ENCODE measurements at places on chromosomes 13 and 19.
A peak's percentile ranks its signal among the peaks of the same experiment; 100 is the strongest.

GRCh38 chr13:79647533-79647932 lies 166.6 kb downstream of the NDFIP2 start:
- DNase-seq, result no peak

DNA sequence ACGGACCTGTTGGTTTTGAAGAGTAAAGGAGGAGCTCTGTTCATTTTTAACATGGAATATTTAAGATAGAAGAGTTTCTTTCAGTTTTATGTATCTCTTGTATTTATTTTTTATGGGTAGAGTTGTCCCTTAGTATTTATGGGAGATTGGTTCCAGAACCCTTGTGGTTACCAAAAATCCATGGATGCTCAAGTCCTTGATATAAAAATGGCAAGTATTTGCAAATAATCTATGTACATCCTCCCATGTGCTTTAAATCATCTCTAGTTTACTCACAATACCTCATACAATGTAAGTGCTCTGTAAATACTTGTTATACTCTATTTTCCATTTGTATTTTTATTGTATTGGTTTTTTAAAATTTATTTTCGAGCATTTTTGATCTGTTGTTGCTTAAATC lies 63.1 kb downstream of the TM9SF2 start:
- DNase-seq, result peak; percentile 21

DNA sequence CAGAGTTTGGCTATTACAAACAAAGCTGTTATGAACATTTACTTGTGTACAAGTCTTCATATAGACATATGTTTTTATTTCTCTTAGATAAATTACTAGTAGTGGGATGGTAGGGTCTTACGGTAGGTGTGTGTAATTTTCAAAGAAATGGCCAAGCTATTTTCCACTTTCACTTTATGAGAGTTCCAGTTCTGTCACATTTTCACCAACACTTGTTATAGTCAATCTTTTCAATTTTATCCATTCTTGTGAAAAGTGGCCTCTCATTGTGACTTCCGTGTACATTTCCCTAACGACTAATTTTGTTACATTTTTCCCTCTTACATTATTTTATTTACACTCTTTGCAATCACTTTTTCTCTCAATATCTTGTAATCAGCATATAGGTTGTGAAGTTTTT lies 18.3 kb downstream of the MBD3L1 start:
- DNase-seq, result no peak

DNA sequence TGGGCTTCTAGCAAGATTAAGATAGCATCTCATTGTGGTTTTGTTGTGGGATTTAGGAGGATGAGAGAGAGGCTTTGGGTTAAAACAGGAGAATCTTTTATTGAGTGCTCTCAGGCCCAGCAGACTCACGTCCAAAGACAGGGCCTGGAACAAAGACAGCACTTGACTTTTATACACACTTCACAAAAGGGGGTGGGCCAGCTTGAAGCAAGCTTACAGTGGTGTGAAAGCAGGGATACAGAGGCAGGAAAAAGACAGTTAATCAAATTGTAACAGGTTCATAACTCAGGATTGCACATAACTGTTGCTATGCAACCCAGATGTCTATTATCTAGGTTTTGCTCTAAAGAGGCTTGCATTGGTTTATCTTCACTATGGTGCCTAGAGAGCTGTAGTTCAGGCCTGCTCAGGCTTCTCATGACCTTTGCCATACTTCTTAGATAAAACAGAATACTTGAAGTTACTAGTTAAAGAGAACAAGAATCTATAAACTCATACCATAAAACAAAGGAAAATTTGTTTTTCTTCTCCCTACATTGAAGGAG lies 42.2 kb upstream of the CEACAM21 start:
- DNase-seq, result no peak

GRCh38 chr19:15110418-15110815 lies 3.2 kb downstream of the SYDE1 start:
- no peak for DNase-seq

DNA sequence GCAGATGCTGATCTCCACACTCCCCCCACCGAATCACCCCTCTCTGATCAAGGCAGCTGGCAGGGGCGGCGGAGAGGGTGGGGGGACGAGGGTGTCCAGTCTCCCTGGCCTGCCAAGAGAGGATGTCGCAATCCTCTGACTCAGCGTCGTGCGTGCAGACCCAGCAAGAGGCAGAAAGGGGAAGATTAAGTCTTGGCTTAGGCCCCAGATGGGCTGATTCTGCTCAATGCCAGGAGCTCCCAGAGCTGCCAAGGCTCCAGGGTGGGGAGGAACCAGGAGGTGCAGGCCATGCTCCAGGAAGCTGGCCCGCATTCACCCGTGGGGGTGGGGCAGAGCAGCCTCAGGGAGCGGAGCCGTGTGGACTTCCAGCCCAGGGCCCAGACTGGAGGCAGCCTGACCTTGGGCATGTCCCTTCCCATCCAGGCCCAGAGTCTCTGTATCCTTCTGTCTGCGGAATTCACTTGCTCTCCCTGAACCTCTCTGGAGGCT lies 6.6 kb upstream of the BCL3 start:
- peak; percentile 100 for DNase-seq

GRCh38 chr19:38095411-38096308 lies 128.4 kb downstream of the DPF1 start:
- peak; percentile 54 for DNase-seq

DNA sequence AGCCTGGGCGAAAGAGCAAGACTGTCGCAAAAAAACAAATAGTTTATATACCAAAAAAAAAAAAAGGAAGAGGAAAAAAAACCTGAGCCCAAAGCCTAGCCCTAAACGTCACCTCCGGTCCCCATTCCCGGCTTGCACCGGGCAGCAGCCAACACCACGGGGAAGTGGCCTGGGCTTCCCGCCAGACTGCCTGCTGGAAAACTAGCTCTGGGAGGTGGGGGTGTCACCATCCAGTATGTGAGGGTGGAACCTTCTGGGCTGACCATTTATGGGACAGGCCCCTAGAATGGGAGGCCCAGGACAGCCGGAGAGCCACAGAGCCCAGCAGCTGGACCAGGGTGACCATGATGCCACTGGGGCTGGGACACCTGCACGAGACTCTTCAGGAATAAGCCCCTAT lies 37.3 kb downstream of the IL12RB1 start:
- DNase-seq, result no peak

GRCh38 chr13:42181381-42181953 lies 90.5 kb upstream of the AKAP11 start:
- no peak for DNase-seq

- DNase-seq, result peak; percentile 85
These were observed 386.6 kb downstream of the DIAPH3 start for GRCh38 chr13:59776924-59777690.

DNA sequence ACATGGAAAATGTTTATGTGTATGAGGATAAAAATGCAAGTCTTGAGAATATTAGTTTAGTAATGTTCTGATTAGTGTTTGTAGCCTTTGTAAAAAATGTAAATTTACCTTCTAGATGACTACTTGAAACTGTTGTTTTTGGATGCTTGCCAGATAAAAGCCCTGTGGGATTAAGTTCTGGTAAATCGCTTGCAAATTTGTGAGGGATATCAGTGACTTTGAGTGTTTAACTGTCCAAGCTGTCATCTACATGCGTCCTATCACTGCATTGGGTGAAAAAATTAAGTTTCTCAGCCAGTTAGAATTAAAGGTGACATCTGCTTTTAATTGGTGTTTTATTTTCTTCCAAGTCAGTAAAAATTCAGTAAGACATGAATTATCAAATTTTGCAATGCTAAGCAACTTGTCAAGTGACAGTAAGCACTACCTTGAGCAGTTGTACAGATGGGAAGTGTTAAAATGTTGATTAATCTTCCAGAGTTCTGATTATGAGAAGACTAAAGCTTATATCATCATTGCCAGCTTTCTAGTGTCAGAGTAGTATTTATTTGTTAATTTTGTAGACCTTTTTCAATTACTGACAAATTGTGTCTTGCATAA lies 88.0 kb downstream of the PCCA start:
- peak; percentile 67 for DNase-seq

DNA sequence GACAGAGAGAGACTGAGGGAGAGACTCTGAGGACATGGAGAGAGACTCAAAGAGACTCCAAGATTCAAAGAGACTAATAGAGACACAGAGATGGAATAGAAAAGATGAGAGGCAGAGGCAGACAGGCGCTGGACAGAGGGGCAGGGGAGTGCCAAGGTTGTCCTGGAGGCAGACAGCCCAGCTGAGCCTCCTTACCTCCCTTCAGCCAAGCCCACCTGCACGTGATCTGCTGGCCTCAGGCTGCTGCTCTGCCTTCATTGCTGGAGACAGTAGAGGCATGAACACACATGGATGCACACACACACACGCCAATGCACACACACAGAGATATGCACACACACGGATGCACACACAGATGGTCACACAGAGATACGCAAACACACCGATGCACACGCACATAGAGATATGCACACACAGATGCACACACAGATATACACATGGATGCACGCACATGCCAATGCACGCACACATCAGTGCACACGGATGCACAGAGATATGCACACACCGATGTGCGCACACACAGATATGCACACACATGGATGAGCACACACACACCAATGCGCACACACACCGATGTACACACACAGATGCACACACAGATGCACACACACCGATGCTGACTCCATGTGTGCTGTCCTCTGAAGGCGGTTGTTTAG lies 3.3 kb upstream of the F10 start:
- DNase-seq, result no peak

GRCh38 chr13:45468635-45469034 lies 3.9 kb downstream of the COG3 start:
- no peak for DNase-seq

DNA sequence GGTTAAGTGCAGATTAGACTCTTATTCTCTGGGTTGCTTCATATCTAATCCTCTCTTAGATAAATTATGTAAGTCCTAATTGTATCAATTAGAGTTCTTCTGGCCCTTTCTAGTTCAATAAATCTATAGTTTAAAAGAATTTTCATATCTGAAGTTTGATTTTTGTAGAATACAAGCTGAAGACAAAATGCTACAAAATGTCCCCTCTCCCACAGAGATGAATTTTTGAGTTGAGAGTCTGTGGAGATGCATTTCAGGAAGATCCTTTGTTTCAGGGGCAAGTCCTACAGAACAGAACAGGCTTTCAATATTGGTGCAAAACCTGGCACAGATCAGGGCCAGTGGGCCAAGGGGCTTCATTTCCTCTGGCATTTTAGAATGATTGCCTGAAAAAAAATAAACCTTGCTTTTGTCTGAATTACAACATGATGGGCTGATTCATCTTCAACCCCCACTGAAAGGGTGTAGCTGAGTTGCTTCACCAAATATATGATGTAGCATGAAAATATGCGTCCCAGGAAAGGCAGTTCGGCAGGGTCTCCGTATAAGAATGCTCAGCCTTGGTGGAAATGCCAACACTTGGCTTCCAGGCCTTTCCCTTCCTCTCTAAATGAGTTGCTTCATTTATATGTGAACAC lies 6.4 kb upstream of the IPO5 start:
- DNase-seq, result peak; percentile 95

GRCh38 chr19:16607819-16608218 lies 20.2 kb downstream of the MED26 start:
- no peak for DNase-seq

DNA sequence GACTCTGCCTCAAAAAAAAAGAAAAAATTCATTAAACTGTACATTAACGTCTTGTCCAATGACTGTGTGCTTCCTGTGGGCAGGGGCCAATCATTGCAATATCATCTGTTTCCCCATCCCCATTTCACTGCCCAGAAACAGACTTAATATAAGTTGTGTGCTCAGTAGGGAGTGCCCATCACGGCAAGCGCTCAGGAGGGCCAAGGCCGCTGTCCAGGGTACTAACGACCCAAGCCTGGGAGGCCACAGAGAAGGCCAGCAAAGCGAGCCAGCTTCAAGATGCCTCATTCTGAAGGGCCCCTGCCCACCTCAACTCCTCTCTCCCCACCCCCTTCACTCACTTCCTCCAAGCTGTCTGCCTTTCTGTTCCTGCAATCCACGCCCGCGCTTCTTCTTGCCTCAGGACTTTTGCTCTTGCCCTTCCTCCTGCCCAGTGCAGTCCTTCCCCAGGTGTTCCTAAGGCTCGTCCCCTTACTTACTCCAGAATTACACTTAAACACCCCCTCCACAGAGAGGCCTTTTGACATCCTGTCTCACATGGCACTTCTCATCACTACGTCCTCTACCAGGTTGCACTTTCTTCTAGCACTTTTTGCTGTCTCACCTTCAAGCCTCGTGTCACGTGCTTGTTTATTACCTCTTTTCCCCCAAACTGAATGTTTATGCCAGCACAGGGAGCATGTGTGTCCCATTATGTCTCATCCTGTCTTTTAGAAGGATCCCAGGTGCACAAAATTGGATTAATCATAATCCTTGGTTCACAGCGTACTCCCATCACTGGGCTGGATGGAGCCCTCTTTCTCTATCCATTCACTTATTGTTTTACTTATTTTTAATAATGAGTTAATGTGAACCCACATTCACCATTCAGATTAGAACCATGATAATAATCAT lies 11.3 kb upstream of the POU2F2 start:
- peak; percentile 23 for DNase-seq

DNA sequence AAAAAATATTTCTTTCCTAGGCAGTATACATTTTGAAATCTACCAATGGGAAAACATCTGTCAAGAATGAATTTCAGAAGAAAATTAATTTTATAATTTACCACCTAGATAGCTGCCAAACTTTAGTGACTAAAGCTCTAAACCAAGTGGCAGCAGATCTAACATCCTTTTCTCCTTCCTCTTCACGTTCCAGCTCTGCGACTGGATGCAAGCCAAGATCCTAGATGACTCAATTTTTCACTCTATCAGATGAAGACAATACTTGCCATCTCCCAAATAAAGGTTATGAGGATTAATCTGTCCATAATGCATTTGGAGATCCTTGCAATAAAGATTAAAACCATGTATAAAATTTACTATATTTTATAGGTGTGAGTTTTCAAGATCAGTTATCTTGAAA lies 66.7 kb upstream of the MIR17HG start:
- no peak for DNase-seq

GRCh38 chr19:4774136-4774535 lies 17.4 kb upstream of the FEM1A start:
- no peak for DNase-seq

DNA sequence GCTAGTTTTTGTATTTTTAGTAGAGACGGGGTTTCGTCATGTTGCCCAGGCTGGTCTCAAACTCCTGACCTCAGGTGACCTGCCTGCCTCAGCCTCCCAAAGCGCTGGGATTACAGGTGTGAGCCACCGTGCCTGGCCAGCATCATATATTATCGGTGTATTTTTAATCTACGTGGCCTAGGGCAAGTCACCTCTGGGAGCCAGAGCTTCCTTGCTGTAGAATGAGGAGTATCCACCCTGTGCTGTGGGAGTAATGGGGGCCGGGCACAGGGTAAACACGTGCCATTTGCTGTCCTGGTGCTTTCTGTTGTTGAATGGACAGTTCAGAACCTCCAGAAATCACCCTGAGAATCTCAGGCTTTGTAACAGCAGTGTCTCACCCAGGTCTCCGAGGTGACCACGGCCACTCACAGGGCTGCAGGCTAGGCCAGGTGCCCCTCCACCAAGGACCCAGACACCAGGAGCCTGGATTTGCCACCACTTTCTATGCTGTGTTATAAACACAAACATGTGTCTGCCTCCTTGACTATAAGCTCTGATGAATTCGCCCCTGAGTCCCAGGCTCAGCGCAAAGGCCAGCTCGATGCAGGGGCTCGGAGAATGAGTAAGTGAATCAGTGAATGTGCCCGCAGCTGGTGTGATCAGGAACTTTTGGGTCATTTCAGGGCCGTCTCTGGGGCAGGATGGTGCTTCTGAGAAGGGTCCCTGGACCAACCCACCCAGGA lies 22.7 kb downstream of the POP4 start:
- no peak for DNase-seq

GRCh38 chr13:44989941-44990340 lies 603 bp downstream of the GPALPP1 start:
- DNase-seq, result no peak

Data from fibroblast of skin of right quadriceps (primary cell).